Astrocyte (in vitro differentiated cells and primary cell): ENCODE measurements at places on chromosomes 5 and 9.

- H3K27ac ChIP-seq = no peak overlapping the region
- no peaks in the 10 kb centered on the region for H3K27me3 ChIP-seq
- no peak overlapping the region for H3K4me3 ChIP-seq
- H3K36me3 ChIP-seq = peaks cover 26% of the 10 kb centered on the region
- DNase-seq = no peak
- no peaks in the 10 kb centered on the region for H3K4me1 ChIP-seq
These were observed 39.4 kb downstream of the CTNNAL1 start for GRCh38 chr9:108973895-108974294.

DNA sequence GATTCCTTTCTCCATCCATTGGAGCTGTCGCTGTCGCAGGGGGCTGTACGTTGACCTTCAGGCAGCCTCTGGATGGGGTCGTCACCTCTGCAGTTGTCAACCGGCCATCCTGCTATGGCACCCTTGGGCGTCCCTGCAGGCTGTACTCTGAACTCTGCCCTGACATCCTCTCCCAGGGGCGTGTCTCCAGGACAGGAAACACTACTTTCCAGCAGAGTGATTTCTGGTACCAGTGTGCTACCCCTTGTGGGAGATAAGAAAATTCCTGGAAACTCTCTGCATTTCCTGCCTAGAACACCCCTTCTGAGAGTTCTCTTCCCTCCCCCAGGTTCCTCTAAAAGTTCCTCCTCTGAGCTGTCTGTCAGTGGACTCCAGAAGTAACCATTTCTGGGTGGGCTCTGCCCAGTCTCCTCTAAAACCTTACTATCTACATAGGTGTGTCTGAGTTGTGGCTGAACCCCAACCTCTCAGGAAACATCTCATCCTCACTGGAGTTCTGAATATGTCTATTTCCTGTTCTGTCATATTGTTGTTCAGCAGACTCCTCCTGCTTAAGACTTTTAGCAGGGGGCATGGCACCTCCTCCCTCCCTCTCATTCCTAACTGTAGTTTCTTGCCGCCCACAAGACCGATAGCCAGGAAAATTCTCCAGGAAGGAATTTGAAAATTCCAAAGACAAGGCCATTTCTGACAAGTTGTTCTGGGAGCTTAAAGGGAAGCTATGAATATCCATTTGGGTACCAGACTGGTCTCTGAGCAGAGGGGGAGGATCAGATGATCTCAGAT, 145.3 kb upstream of the RASEF start:
- H3K4me1 ChIP-seq = no peaks in the 10 kb centered on the region
- no peak overlapping the region for H3K27ac ChIP-seq
- DNase-seq = peak; percentile 6

DNA sequence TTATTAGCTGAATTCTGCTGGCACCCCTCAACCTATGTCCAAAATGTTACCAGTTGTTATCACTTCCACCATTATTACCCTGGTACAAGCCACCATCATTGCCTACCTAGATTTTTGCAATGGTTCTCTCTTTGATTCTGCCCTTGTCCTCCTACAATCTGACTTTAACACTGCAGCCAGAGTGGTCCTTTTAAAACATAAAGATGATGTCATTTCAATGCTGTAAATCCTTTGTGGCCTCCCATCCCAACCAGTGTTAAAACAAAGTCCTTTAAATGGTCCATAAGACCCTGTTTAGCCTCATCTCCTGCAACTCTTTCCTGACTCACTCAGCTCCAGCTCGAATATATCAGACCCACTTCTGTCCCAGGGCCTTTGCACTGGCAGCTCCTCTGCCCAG, 54.9 kb upstream of the FSTL4 start:
- peaks cover 4% of the 10 kb centered on the region for H3K4me1 ChIP-seq
- H3K36me3 ChIP-seq = no peaks in the 10 kb centered on the region
- H3K4me3 ChIP-seq = no peak overlapping the region
- H3K27ac ChIP-seq = no peak overlapping the region

DNA sequence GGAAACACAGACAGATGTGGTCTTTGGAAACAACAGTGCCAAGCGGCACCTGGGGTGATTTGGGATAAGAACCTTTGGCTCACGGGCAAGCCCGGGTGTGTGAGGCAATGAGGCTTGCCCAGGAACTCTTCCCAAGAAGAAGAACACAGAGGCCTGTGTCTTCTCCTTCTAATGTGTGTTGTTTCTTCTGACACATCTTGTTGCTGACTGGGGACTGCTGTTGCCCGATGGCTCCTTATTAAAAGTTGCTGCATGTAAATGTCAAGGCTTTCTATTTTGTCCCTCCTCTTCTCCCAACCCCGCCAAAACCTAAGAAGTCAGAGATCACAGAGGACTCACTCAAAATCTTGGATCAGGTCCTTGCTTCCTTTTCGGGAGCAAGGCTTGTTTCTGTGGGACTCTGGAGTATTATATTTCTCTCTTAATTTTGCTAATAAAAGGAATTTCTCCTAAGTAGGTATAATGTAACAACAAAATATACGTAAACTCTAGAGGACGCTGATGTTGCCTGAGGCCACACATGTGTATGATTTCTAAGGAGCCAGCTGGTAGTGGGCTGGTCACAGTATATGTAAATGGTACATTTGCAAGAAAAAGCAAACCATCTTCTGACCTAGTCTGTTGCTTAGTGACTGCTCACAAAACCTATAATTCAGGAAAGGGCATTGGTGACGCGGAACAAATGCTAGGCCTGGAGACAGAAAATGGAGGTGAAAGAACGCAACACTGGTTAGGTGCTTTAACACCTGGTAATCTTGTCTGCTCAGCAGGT, 232.5 kb downstream of the GADD45G start:
- H3K36me3 ChIP-seq = no peaks in the 10 kb centered on the region
- H3K27me3 ChIP-seq = no peaks in the 10 kb centered on the region
- DNase-seq = no peak
- no peak overlapping the region for H3K4me3 ChIP-seq
- H3K4me1 ChIP-seq = no peaks in the 10 kb centered on the region

- no peak overlapping the region for H3K27ac ChIP-seq
- H3K36me3 ChIP-seq = no peaks in the 10 kb centered on the region
- no peaks in the 10 kb centered on the region for H3K27me3 ChIP-seq
- DNase-seq = peak; percentile 42
These were observed 37.8 kb downstream of the RALGPS1 start for GRCh38 chr9:126952205-126952977.

DNA sequence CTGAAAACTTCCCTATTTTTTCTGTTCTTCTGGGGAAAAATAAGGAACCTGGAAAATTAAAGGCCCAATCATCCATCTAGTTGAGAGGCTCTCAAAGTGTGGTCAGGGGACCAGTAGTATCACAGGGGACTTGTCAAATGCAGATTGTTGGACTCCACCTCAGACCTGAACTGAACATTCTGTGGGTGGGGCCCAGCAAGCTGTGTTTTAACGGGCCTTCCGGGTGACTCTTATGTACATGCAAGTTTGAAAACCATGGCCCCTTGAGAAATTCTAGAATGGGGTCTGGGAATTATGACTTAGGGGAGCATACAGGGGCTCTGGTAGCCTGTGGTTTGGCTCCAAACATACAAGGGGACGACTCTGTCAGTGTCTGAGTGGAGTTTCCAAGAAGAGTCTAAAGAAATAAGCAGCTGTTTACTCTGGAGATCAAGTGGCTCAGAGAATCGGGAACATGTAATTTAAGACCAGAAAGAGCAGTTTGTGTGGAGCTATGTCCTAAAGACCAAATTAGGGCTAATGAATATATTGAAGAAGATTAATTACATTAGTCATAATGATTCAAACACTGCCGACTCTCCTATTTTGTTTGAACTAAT, 177.4 kb downstream of the SLC28A3 start:
- H3K4me1 ChIP-seq = no peaks in the 10 kb centered on the region
- no peaks in the 10 kb centered on the region for H3K27me3 ChIP-seq
- DNase-seq = no peak
- H3K27ac ChIP-seq = no peak overlapping the region
- H3K4me3 ChIP-seq = no peak overlapping the region
- no peaks in the 10 kb centered on the region for H3K36me3 ChIP-seq

GRCh38 chr5:31442058-31442745, 89.7 kb downstream of the DROSHA start:
- H3K4me3 ChIP-seq = no peak overlapping the region
- no peak overlapping the region for H3K27ac ChIP-seq
- H3K27me3 ChIP-seq = no peaks in the 10 kb centered on the region

GRCh38 chr9:112703304-112703703, 14.6 kb downstream of the INIP start:
- H3K27me3 ChIP-seq = no peaks in the 10 kb centered on the region
- no peak for DNase-seq
- no peak overlapping the region for H3K27ac ChIP-seq
- H3K36me3 ChIP-seq = no peaks in the 10 kb centered on the region
- no peaks in the 10 kb centered on the region for H3K4me1 ChIP-seq

DNA sequence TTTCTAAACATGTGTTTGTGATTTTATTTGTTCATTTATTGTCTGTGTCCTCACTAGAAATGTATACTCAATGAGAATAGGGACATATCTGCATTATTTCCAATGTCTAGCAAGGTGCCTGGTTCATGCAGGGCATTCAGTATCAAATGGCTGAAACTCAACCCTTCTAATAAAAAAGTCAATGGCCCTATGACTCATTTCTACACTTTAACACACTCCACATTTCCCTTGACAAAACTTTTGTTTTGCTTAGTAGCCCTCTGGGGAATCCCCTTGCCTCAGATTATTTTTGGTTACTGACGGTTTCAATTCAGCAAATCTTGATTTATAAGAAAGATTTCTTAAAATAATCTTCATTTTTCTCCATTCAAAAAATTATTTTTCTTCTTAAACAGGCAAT, 206.0 kb upstream of the DMRTA1 start:
- peak; percentile 68 for DNase-seq
- peak overlapping the region; percentile 45 for H3K27ac ChIP-seq
- no peak overlapping the region for H3K4me3 ChIP-seq
- H3K27me3 ChIP-seq = no peaks in the 10 kb centered on the region
- peaks cover 48% of the 10 kb centered on the region for H3K4me1 ChIP-seq

- H3K4me1 ChIP-seq = no peaks in the 10 kb centered on the region
- no peak for DNase-seq
- H3K27me3 ChIP-seq = no peaks in the 10 kb centered on the region
- H3K27ac ChIP-seq = no peak overlapping the region
- no peaks in the 10 kb centered on the region for H3K36me3 ChIP-seq
- no peak overlapping the region for H3K4me3 ChIP-seq
These were observed 413.6 kb downstream of the ELAVL2 start for GRCh38 chr9:23412458-23412857.

GRCh38 chr5:43073597-43074546, 33.8 kb upstream of the ANXA2R start:
- H3K27ac ChIP-seq = no peak overlapping the region
- H3K36me3 ChIP-seq = peaks cover 12% of the 10 kb centered on the region
- H3K4me3 ChIP-seq = no peak overlapping the region
- H3K27me3 ChIP-seq = no peaks in the 10 kb centered on the region
- DNase-seq = no peak

DNA sequence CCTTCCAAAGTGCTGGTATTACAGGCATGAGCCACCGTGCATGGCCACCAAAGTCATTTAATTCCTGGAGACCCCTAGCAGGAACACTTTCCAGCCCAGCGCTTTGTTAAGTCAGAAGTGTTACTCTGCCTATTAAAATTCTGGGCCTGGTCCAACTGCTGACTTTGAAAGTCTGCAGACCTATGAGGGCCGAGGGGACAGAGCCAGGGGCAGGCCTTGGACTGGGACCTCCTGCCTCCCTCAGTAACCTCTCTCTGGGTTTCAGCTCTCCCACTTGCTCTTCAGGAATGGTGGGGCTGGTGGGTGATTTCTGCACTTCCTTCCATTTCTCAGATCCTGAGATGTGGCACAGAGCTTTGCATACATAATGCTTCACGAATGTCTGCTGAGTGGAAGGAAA, 9.7 kb downstream of the C5orf52 start:
- H3K4me3 ChIP-seq = no peak overlapping the region
- H3K27me3 ChIP-seq = no peaks in the 10 kb centered on the region
- no peaks in the 10 kb centered on the region for H3K4me1 ChIP-seq
- no peak for DNase-seq
- H3K27ac ChIP-seq = no peak overlapping the region

DNA sequence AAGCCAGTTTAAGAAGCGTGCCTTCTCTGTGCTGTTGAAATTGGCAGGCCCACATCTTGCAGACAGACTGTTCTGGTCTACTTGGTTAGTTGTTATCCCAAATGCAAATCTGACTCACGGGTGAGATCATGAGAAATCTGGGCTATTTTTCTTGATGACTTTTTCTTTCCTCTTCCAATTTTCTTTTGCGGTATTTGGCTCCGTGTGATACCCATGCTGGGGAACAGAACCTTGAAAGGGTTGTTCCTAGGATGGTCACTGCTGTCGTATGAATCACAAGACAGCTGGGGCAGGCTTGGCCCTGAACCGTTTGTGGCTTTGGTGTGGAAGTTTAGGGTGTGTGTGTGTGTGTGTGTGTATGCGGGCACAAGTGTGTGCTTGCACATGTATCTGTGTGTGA, 24.6 kb downstream of the PDZD2 start:
- H3K4me1 ChIP-seq = peaks cover 9% of the 10 kb centered on the region
- no peaks in the 10 kb centered on the region for H3K36me3 ChIP-seq
- no peak overlapping the region for H3K4me3 ChIP-seq
- no peaks in the 10 kb centered on the region for H3K27me3 ChIP-seq
- H3K27ac ChIP-seq = peak overlapping the region; percentile 69

- no peaks in the 10 kb centered on the region for H3K27me3 ChIP-seq
- peaks cover 35% of the 10 kb centered on the region for H3K36me3 ChIP-seq
- no peak overlapping the region for H3K4me3 ChIP-seq
- DNase-seq = no peak
- H3K27ac ChIP-seq = peak overlapping the region; percentile 71
These were observed 32.5 kb downstream of the CSF1R start for GRCh38 chr5:150053713-150054392.

- DNase-seq = no peak
- H3K27ac ChIP-seq = no peak overlapping the region
- H3K36me3 ChIP-seq = no peaks in the 10 kb centered on the region
- H3K27me3 ChIP-seq = no peaks in the 10 kb centered on the region
- H3K4me1 ChIP-seq = no peaks in the 10 kb centered on the region
These were observed 1989.8 kb downstream of the EFNA5 start for GRCh38 chr5:105680858-105681475.
